Astrocyte of the spinal cord (primary cell): ENCODE measurements at places on chromosomes 12 and 14.
A peak's percentile ranks its signal among the peaks of the same experiment; 100 is the strongest.

DNA sequence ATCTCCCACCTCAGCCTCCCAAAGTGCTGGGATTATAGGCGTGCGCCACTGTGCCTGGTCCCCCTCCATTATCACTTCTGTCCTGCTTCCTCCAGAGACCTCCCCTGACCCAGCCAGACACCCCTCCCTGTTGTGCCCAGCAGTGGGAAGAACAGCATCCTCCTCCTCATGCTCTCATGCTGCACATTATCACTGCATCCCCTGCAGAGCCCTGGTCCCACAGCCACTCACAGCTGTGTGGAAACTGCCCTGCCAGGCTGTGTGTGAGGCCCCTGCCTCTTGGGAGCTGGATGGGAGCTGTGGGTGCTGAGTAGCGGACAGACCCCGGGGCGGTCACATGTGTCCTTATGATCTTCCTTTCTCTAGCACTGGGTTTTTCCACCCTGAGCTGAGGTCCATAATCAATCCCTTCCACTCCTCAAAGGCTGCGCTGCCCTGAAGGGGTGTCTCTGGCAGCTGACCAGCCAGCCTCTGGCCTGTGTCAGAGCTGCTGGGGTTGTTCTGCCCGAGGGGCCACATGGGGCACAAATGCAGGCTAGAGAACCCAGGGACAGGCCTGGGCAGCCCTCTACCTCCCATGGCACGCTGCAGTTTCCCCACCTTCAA lies 9.2 kb downstream of the HIP1R start:
- no peak for DNase-seq

DNA sequence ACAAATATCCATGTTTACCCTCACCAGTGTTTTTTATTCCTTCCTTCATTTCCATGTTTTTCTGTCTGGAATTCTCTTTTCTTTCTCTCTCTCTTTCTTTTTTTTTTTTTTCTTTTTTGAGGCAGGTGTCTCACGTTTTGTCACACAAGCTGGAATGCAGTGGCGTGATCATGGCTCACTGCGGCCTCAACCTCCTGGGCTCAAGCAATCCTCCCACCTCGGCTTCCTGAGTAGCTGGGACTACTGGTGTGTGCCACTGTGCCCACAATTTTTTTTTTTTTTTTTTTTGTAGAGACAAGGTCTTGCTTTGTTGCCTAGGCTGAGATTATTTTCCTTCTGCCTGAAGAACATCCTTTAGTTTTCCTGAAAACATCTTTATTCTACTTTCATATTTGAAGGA lies 15.0 kb upstream of the AMIGO2 start:
- DNase-seq = peak; percentile 59

GRCh38 chr12:123576611-123577010 lies 7.7 kb upstream of the TMED2 start:
- DNase-seq = no peak

- peak; percentile 69 for DNase-seq
These were observed 132.0 kb upstream of the NOVA1 start for GRCh38 chr14:26729851-26730250.

GRCh38 chr14:104520620-104521410 lies 58.7 kb upstream of the C14orf180 start:
- DNase-seq = no peak
